Activated T-helper 17 cell treated with anti-CD3 and anti-CD28 coated beads, Interleukin-2, amount 50 U/mL, for 72 hours (primary cell): ENCODE measurements at places on chromosomes 7 and 10.
A peak's percentile ranks its signal among the peaks of the same experiment; 100 is the strongest.

DNA sequence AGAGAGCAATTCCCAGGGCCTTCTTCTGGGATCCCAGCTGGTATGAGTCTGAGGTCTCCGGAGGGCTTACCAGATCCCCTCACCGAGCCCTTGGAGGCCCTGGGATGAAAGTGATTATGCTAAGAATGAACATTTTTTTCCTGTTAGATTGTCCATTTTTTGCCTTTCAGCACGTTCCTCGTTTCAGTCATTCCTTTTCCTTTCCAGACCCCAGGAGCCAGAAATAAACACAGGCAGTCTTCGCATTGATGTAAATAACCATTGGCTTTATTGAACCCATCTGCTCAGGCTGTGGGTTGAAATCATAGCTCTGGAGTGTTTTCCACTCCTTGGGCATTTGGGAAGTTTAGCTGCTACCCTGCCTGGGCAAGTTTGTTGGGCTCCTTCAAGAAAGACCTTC lies 320.9 kb upstream of the AUTS2 start:
- ATAC-seq = no peak

DNA sequence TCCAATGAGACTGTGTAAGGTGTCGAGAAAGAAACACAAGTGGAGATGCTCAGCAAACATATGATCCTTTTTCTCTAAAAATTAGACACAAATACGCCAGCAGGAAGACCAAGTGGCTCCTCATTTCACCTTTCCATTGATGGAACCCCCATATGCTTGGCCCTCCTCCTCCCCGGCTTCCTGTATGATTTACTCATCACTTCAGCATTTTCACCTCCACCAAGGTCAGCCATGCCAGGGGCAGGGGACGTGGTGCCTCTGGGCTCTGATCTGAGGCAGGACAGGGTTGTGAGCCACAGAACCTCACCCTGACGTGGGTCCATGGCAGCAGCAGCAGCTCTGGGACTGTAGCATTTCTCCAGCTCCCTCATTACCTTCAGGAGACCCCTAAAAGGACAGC lies 116.8 kb upstream of the PFKP start:
- ATAC-seq = no peak

DNA sequence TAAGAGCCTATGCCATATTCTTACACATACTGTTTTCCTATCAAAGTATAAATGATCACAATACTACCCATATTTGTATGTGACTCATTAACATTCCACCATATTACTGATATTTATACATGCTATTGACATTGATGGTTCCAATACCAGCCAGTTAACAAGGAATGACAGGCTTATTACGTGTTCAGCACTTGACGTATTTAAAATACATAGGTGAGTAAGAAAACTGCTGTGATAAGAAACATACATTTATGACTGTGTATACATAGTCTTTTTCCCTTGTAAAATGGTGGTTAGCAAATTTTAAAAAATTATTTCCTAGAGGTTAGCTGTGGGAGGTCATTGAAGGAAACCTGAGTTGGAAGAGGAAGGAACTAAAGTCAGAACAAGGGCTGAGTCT lies 81.1 kb upstream of the NEUROD6 start:
- no peak for ATAC-seq

DNA sequence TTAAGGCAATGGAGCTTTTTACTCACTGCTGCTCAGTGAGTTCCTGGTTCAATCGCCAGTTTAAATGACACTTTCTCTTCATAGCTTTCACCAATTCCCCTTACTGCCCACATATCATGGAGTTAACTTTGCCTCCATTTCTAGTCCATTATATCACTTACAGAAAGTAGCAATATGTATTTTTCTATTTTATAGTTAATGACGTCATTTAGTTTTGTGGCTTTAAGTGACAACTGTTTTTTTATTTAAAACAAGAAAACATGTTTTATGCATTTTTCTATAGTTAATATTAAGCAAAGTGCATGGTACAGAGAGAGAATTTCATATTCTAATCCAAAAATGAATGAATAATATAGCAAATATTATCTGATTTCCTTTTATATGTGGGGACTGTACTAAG lies 363.3 kb downstream of the CDC14C start:
- no peak for ATAC-seq

GRCh38 chr7:12569673-12570072 lies 847 bp upstream of the SCIN start:
- ATAC-seq = no peak

DNA sequence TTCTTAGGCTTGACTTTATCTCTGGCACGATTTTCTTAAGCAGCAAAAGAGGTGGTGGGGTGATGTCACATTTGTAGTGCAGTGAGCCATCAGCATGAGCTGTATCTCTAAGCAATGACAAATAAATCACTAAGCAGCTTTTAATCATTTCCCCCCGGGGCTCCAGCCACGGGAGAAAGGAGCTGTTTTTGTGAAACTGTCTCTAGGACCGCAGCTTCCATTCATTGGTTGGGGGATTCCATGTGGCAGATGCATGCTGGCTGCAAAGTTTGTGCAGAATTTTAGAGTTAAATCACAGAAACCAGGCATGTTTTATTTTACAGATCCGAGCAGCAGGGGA lies 464 bp downstream of the KIAA1217 start:
- ATAC-seq = peak; percentile 78

DNA sequence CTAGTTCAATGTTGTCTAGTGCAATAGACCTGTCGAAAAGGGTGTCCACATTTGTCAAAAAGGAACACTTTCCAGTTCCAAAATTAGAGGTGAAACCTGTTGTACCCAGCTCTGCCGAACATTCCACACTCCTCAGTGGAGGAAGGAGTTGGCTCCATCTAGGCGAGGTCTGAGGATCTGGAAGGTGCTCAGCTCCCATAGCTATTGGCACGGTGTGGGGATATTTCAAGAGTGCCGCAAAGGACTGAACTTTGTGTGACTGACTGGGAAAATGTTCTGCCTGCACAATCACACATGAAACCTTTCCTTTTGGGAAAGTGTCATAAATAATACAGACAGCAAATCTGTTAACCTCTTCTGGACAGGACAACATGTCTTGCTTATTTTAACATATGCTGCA lies 48.1 kb upstream of the ZEB1 start:
- no peak for ATAC-seq

DNA sequence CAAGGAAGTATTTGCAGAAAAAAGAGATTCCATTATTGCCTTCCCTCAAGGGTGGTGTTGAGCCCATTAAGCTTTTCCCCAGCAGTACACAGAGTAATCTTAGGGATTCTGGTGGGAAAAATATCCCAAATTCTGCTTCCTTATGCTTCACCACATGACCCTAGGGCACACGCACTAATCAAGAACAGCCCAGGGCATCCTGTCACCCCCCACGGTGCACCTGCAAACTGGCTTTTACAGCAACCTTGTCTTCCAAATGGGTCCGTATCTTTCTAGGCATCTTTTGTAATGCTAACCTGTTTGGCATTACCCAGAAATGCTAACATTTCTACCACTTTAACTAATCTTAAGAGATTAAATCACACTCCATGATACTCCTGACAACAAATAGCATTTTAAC lies 926 bp upstream of the C7orf33 start:
- no peak for ATAC-seq

- ATAC-seq = no peak
Measured at GRCh38 chr10:73888514-73888913, 14.2 kb upstream of the CAMK2G start.

DNA sequence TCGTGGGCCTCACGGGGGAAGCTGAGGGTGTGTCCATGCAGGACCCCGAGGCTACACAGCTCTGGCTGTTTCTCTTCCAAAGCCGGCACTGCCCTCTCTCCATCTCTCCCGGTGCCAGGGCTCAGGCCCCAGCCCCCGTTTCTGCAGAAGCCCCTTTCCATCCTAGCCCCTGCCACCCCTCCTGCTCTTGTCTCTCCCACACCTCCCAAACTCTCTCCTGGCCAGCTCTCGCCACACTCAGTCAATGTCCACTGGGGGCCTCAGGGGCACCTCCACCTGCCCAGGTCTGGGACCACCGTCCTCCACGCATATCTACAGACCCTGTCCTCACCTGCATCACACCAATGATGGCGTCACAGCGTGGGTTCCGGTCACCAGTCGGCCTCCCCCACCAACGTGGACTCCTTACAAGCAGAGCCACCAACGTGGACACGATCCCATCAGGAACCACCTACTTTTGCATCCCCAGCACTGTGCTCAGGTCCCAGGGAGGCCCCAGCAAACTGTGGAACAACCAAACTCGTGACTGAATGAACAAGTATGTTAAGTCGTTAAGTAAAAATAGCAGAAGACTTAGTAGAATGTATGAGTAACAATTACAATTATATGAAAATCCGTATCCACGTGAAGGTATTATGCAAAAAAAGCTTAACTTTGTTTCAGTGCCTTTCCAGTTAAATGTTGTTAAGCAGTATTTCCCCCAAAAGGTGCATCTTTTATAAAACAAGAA lies 38.4 kb downstream of the DIP2C start:
- no peak for ATAC-seq

GRCh38 chr7:47373871-47374451 lies 207.9 kb downstream of the TNS3 start:
- no peak for ATAC-seq

DNA sequence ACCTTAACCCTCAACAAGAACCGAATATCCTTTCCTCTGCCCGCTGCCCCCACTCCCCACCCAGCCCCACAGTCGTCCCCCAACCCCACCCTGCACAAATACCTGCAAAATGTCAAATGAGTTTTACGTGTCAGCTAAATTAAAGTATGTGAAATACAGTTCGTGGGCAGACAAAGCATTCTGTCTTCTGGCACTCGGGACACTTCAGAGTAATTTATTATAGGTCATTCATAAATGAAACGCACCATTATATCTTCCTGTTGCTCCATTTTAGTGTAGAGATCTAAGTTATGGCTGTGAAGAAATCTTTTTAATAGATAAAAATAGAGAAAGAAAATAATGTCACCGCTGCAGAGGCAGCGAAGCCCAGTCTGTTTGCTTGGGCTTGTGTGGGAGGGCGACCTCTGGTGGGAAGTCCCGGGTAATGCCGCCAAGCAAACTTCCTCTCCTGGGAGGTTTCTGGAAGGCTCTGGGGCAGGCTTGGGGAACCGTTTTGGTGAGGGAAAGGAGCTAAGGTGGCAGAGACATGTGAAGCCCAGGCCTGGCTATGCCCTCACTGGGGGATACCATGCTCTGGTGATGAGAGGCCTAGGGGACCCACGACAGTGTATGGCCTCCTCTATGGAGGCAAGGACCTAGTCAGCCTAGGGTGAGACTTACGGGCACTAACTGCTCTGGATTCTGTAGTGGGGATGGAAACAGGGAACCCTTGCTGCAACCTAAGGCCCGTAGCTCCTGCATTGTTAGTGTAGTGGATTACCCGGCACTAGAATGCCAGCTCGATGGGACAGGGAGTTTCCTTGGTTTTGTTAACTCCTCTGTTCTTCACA lies 604.9 kb downstream of the LRMDA start:
- ATAC-seq = peak; percentile 53

DNA sequence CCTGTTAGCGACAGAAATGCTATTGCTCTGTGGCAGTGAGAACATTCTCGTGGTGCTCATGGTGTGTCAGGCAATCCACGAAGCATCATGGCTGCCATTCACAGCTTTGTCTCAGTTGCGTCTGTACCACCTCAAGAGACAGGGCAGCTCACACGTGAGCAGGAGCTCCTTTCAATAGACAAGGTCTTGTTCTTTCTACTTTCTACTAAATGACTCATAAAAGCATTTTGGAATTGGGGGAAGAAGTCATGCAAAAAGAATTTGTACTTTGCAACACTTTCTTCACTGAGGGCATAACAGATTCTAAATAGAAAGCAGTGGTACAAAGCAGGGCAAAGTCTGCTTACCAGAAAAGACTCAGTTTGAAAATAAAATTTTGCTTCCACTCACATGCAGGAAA lies 638.5 kb downstream of the PHTF2 start:
- no peak for ATAC-seq

DNA sequence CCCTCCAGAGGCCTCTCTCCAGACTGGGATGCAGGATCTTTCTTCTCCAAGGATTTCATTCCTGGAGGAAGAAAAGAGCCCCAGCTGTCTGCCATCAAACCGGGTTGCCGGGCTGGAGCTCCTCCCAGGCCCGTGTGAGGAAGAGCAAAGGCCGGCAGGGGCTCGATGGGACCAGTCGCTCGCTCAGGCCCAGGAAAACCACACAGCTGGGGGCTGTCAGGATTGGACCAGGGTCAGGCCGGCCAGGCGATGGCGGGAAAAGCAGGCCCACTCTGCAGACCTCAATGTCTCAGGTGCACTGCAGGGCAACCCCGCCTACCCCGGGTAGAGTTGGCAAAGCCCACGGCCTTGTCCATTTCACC lies 98.1 kb upstream of the DNAAF5 start:
- ATAC-seq = no peak

- no peak for ATAC-seq
Measured at GRCh38 chr7:26379711-26380110, 88.0 kb downstream of the SNX10 start.

- no peak for ATAC-seq
Measured at GRCh38 chr10:116141246-116141645, 131.8 kb downstream of the GFRA1 start.

DNA sequence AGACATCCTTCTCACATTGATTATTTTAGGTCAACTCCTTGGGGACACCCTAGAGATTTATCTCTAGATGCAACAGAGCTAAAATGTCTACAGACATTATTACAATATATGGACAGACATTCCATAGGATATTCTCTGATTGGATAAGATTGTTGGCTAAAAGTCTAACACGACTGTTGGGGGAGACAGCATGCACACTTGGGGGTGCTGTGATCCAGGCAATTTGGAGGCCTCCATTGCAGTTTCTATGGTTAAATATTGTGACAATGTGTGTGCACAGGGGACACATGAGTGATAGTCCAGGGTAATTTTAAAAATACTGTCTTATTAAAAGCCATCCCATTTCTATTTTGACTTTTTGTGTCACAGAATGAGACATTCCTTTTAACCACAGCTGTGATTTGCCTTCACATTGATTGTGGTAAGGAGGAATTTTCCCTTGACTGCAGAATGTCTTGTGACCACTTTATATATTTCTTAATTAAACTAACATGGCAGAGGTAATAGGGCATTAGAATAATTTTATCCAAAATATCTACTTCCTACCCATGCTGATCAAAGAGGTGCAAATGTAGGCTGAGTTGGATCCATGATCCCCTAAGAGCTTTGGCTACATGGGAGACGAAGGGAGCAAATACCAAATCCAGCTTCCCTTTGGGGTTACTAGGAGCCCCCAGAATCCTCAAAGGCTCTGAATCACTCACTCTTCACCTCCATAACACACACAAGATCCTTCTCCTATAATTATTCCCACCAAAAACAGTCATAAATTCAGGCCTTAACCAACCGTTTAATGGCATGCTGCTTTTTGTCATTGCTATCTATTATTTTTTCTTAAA lies 7.3 kb downstream of the TFPI2 start:
- ATAC-seq = no peak

DNA sequence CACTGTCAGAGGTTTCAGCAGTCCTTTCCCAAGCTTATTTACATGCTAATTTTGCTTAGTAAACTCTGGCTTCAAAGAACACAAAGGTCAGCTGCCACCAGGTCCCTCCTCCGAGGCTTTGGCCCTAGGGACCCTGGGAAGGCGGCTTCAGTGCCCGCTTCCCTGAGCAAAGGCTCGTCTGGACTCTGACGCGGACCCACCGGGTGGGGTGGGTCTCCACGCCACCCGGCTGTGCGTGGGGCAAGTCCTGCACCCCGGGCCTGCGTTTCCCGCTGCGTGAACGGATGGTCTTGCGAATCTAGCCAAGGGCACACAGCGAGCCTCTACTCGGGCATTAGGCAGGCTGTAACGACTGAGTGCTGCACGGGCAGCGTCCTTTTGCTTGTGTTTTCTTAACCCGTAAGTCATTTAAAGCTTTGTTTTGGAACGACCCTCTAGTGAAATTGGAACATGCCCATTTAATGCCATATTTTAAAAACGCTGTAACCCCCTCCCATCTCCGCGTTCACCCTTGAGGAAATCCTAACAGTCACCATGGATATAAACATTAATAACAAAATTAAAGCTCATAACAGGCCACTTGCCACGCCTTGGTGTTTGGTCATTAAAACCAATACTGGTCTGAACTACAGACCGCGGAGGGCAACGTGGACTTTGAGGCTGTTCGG lies 828 bp downstream of the BNIP3 start:
- no peak for ATAC-seq
